ENCODE measurements at places on chromosomes 4 and X. TPM values are rescaled to one million over a fixed set of nuclear protein-coding genes. Genes with fewer than 3 reads are reported as not detected.

Gene CT45A3
- polyA plus RNA-seq, result not detected

Gene SPANXD
- polyA plus RNA-seq, result not detected

Gene SMR3A
- not detected for polyA plus RNA-seq

Gene SLC7A11
- polyA plus RNA-seq, result 1.5 TPM

Gene PPEF2
- polyA plus RNA-seq, result not detected

Gene MBNL3
- polyA plus RNA-seq, result 3.4 TPM

Gene FAM149A
- 5.6 TPM for polyA plus RNA-seq

Gene FAM241A
- polyA plus RNA-seq, result 2.4 TPM

Gene DIPK2B
- 2.2 TPM for polyA plus RNA-seq

Gene IRF2
- 18.3 TPM for polyA plus RNA-seq

Gene IL3RA
- polyA plus RNA-seq, result 6.4 TPM

Gene TREX2
- polyA plus RNA-seq, result 0.62 TPM

Gene IL2
- not detected for polyA plus RNA-seq

Gene VCX2
- polyA plus RNA-seq, result not detected

Gene CCNI
- polyA plus RNA-seq, result 155 TPM

Gene GPRASP3
- polyA plus RNA-seq, result 0.92 TPM

Gene PNPLA4
- 12.6 TPM for polyA plus RNA-seq

Gene GASK1B
- polyA plus RNA-seq, result 2.4 TPM

Gene BEX2
- 20.8 TPM for polyA plus RNA-seq

Gene GAGE12H
- not detected for polyA plus RNA-seq

Gene SSX2B
- polyA plus RNA-seq, result not detected

Gene PABPC1L2B
- not detected for polyA plus RNA-seq

Gene PAGE5
- not detected for polyA plus RNA-seq

Gene TCEAL7
- polyA plus RNA-seq, result 5.6 TPM

Gene USP17L29
- polyA plus RNA-seq, result not detected

Gene TMPRSS11A
- polyA plus RNA-seq, result 17.5 TPM

Gene TEX13C
- not detected for polyA plus RNA-seq

Data from stomach (tissue), 19 donors.